ENCODE measurements at places on chromosomes 13 and 19. TPM values are rescaled to one million over a fixed set of nuclear protein-coding genes. Genes with fewer than 3 reads are reported as not detected.

Gene NLRP7
- not detected for total RNA-seq

Gene FAM216B
- not detected for total RNA-seq

Gene SPART
- 57.3 TPM for total RNA-seq

Gene KASH5
- total RNA-seq: not detected

Gene ADGRE3
- under 0.01 TPM for total RNA-seq
